Umbilical cord (tissue), 2 donors: ENCODE measurements at places on chromosomes 7 and 10. TPM values are rescaled to one million over a fixed set of nuclear protein-coding genes. Genes with fewer than 3 reads are reported as not detected.

DNA sequence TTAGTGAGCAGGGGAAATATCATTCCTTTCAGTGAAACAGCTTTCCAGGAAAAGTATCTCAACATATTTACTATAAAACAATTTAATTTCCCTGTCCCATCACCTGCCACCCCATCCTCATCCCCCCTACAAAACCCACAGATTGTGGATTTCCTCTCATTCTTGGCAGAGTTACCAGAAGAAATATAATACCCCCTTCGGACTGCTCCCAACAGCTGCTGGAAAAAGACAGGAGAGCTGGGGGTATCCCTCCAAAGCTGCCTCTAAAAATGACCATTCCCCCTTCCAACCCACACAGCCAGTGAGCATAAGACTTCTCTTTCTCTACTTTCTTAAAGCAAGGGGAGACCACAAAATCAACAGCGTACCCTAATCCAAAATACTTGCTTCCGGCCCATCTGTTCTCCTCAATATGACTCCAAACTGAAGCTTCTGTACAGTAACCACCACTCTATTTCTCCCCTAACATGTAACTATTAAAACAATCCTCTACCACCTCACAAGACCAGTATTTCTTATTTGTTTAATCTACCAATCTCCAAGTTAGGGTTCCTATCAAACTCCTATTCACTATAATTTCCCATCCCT, 7.8 kb downstream of the FBXW4 start:
- DNase-seq: no peak

GRCh38 chr7:81707966-81708365, 61.9 kb downstream of the HGF start:
- no peak for DNase-seq

DNA sequence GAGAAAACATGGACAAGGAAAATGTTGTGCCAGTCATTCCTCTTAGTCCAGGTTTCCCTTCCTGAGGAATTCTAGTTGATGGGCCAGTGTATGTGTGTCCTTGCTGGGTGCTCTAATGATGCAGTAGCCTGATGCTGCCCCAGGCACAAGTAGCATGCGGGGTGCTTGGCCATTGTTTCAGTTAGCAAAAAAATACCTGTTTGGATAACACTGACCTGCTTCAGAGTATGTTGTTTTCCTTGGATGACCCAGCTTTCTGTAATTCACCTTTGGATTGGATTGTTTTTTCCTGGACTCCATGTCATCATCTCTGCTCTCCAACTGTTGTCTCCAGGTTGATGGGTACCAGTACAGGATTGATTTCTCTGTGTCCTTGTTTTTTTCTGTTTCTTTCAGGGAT, 169.2 kb downstream of the SND1 start:
- DNase-seq: no peak

Gene CDH23
- 7.0 TPM for total RNA-seq

Gene SUN3
- total RNA-seq: not detected

DNA sequence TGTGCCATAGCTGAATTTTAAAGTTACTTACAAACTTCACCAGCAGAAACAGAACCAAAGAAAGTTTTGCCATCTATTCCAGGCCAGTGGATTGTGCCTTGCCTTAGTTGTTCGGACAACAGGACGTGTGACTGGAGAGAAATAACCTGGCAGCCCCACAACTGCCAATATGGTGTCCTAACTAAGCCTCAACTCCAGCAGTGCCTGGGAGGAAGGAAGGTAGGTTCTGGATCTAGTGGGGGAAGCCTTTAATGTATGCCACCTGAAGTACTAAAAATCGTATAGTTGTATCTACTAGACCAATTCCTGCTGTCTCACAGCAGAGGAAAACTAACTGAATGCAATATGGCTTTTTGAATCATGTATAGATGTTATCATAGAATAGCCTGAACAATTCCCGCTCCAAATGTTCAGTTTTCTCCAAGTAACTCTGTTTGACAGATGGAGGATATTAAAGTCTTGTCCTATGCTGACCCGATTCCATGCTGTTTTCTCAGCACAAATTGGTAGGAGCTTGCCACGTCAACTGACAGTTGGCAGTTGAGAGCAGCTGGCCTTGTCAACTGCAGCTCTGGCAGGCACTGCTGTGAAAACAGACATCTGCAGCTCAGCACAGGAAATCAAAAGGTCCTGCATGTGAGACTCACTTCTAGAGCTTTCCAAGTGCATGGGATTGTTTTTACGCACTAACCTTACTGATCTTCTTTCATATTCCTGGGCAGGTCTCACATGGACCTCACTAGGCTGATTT, 84.5 kb upstream of the WNT16 start:
- no peak for DNase-seq

Gene TMEM178B
- 2.2 TPM for total RNA-seq

Gene BTBD16
- not detected for total RNA-seq

DNA sequence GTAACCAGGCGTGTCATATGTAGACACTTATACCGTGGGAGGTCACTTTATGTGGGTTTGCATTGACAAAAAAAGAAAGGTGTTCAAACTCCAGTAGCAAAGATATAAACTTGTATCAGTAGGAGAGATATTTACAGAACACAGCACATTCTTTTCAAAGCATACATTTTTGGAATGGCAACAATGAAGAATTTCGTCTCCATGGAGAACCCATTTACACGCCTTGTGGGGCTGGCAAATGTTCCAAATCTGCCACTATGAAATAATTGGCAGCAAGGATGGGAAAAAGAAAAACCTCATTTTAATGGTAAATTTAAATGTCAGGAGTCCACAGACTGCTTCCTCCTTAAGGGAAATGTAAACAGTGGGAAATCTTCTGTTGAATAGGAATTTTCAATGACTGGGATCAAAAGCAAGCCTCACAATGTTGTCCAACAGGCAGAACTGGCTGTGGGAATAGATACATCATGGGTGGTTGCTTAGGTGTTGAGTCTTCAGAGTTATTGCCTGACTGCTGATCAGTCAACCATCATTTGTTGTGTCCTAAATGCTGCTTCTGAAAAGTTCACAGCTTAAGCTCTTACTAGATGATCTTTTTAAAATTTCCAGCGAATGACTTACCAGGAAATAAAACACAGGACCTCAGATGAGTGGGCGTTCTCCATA, 256.6 kb upstream of the SEMA3C start:
- no peak for DNase-seq

DNA sequence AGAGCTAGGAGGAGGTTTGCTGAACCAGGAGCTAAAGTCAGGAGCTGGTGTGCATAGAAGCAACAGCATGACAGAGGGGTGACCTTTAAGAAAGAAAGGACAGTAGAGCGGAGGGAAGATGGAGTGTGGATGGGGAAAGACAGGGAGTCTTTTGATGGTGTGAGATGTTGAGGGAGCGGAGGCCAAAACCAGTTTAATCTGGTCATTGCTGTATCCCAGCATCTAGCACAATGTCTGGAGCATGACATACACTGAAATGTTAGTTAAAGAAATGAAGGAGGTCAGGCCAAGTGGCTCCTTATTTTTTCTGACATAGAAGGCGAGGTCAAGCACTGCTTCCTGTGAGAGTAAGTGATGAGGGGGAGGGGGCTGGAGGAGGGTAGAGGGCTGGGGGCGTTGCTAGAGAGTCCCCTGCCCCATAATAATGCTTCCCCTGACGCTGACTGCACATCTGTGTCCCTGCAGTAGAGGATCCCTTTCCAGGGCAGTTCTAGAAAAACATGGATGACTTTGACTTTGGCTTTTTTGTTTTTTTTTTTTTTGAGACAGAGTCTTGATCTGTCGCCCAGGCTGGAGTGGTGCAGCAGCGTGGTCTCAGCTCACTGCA, 70.2 kb downstream of the ZNF467 start:
- DNase-seq: no peak
